ENCODE measurements at places on chromosomes 1 and 21.
A peak's percentile ranks its signal among the peaks of the same experiment; 100 is the strongest.

- no peak for DNase-seq
Observed at GRCh38 chr1:114328361-114328904, 174.8 kb upstream of the SYT6 start.

DNA sequence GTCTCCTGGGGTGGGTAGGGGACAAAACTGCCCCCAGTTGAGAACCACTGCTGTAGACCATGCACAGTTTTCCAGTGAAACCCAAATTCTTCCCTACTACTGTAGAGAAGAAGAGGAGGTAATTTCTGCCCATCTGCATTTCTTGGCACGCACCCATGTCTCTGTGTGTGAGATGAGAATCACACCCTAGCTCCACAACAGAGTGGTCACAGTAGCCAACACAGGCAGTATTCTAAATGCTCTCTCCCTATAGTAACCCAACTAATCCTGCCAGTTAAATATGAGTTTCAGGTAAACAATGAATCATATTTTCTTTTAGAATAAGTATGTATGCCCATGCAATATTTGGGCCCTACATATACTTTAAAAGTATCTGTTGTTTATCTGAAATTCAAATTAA lies 1.2 kb upstream of the CAPN2 start:
- DNase-seq: no peak

GRCh38 chr1:16187748-16188401 lies 24.6 kb downstream of the ARHGEF19 start:
- DNase-seq: no peak

- DNase-seq: no peak
Observed at GRCh38 chr1:225711236-225711937, 58.5 kb upstream of the ENAH start.

DNA sequence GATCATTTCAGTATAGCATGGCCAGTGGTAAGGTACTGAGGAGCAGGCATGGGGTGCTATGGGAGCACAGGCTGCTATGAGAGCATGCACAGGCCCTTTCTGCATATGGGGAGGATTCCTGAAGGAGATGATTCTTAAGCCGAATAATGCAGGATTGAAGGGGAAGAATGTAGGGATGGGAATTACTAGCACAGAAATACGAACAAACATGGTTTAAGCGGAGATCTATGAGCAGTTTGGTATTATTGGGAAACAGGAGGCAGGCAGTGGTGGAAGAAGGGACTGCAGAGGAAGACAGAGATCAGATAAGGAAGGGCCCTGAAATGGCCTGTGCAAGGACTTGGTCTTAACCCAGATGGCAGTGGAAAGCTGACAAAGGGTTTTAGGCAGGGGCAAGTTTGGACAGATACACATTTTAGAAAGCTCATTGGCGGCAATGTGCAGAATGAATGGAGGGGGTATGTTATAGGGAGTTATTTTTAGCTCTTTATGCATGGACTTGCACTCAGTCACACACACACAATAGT lies 1.7 kb downstream of the OSCP1 start:
- no peak for DNase-seq

DNA sequence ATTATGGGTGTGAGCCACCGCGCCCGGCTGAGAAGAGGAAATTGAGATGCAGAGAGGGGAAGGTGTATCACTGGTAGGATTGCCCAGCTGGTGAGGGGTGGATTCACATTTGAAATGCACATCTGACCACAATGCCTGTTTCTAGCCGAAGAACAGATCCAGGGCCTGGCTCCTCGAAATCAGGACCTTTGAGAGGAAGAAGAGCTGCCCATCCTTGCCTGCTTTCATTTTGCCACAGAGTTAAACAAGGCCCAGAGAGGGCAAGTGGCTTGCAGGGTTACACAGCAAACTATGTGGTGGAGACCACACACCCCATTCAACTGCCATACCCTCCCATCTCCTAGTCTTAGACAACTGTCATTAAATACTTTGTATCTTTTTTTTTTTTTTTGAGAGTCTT lies 32.9 kb upstream of the TMEM61 start:
- DNase-seq: no peak

DNA sequence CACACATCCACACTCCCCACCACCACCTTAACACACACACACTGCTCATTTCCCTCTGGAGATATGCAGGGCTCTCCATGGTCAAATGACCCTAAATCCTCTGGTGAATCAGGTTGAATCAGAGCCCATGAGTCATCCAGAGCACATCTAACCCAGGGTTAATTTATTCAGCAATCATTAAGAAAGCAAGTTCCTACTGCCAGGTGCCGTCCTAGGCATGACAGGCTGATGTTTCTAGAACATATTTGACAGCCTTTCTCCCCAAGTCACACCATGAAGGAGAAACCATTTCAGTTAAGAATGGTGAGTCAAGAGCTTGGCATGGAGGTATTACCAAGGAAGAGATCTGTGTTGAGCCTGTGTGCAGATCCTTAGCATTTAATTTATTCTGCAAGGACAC lies 194.3 kb upstream of the CAMK1G start:
- DNase-seq: no peak

DNA sequence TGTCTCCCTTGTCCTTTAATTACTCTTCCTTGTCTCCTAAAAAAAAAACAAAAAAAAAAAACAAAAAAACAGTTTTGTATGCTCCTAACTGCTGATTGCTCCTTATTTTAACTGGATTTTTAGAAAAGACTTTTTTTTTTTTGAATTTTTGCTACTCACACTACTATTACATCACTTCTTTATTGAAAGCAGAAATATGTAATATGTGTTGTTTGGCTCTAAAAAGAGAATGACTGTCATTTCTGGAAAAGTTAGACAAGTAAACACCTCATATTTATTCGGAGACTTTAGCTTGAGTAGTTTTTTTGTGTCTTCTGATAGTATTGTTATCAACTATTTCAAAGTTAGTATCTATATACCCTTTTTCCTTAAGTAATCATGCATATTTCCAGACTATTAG lies 855.0 kb downstream of the USP25 start:
- DNase-seq: no peak

DNA sequence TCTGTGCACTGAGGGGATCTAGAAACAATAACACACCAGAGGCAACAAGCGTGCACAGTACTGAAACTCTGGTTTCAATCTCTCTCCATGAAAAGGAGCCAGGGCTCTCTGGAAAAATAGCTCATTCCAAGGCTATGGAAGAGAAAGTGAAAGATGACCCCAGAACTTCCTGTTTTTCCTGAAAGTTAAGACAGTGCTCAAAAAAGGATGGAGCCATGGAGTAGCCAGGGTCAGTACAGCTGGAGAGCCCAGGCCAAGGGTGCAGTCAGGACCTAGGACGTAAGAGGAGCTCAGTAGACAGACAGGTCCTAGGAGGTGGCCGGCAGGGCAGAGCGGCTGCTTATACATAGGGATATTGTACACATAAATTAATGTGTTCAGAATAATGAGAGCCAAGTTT lies 19.1 kb downstream of the NOL9 start:
- DNase-seq: no peak

GRCh38 chr1:192980856-192981255 lies 78.3 kb downstream of the UCHL5 start:
- DNase-seq: no peak

DNA sequence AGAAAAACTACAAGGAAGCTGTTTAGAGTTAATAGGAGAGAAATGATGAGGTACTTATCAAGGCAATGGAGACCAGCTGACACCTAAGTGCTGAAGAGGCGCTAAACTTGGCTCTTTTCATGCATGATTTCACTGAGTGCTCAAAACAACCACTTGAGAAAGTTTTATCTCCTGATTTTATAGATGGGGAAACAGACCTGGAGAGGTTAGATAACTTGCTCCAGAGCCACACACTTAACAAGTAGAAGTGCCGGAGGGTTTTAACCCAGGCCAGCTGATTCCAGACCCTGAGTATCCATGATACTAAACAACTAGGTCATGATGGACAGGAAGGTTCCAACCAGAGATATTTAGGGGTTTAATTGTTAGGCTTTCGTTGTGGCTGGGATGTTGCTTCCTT lies 25.9 kb downstream of the UBE2U start:
- DNase-seq: peak; percentile 90

DNA sequence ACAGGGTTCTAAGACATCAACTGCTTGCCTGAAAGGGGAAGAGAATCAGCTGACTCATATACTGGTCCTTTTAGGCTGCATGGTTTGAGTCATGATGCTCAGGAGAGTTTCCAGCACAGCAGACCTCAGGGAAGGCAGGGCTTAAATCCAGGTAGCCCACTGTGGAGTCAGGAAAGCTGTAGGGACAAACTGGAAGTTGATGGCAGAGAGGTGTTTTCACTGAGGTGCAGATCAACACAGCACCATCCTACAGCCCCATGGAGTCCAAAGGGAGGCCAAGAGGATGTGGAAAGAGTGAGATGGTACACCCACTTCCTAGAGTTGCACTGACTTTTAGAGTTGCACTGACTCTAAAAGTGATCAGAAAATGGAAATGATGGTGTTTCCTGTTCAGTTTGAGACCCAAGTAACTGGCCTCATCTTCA lies 252.4 kb upstream of the DUSP10 start:
- DNase-seq: no peak

GRCh38 chr1:150553392-150554085 lies 4.3 kb downstream of the ADAMTSL4 start:
- no peak for DNase-seq

GRCh38 chr1:50971748-50972305 lies 1.8 kb downstream of the CDKN2C start:
- no peak for DNase-seq

DNA sequence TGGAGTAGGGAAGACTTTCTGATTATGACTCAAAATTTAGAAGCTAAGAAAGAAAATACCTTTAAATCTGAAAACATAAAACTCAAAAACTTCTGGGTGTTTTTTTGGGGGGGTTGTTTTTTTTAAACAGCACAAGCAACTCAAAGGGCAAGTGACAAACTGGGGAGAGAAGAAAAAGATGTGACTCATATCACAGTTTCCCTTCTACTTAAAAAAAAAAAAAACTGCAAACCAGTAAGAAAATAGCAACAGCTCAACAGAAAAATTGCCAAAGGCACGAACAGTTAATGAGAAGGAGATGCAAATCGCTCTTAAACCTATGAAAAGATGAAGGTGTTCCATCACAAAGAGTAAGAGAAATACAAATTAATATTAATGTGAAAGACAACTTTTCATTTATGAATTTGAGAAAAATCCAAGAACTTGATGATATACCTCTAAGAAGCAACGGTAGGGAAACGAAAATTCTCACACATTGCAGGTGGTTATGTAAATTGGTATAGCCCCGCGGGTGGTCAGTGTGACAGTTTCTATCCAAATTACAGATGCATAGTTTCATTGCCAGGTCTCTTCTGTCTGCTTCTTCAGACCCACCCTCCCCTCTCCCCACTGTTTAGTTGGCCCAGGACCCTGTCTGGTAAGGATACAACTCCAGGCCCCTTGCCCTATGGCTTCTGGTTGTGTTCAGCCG lies 9.0 kb downstream of the IFNAR2 start:
- DNase-seq: no peak

DNA sequence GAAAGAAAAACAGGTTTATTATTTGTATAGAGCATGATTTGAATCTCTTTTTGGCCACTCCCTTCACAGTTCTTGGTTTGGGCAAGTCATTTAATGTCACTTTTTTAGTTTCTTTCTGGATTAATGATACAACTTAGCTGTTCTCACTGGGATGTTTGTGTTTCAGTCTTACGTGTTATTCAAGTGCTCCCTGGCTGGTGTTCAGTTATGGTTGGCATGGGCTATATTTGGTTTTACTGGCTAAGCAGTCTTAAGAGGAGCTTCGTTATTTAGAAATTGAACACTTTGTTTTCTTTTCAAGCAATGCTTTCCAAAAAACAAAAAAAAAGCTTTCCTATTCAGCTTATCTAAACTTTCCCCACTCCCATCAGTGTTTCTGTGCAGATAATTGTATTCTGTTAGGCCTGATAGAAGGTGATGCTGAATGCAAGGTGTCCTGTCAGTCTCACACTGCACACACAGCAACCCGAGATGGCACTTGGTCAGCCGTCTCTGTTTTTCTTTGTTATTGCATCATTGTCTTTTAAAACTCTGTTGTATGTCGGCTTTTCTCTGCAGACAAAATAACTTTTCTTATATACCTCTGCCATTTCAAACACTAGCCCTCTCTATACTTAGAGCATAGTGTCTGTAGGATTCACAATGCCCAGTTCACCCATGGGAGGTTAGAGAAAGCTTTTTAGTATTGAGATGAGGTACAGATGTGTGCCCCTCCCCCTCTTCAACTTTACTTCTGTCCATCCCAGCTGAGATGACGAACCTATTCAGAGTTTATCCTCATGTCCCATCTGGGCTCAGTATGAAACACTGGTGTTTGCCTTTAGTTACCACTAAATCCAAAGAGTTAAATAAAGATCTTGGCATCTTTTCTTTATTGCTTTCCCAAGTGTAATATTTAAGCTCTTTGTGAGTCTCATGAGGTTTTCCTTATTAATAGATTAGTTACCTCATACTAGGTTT lies 80.2 kb downstream of the VPS13D start:
- no peak for DNase-seq

DNA sequence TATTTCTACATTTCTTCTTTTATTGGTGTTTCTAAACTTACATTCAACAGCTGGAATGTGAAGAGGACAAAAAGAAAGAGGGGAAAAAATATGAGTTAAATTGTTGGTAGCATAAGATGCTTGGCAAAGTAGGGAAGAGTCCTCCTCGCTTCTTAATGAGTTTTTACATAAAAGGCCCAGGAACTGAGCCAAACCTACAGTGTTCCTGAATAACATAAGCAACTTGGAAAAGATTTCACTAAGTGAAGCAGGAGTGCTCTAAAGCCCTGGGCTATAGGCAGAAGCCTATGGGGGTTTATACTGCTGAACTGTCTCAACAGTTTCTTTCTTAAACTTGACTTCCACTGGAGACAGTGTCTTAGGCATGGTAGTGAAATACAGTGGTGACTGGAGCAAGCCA lies 115.0 kb upstream of the USP25 start:
- DNase-seq: no peak

DNA sequence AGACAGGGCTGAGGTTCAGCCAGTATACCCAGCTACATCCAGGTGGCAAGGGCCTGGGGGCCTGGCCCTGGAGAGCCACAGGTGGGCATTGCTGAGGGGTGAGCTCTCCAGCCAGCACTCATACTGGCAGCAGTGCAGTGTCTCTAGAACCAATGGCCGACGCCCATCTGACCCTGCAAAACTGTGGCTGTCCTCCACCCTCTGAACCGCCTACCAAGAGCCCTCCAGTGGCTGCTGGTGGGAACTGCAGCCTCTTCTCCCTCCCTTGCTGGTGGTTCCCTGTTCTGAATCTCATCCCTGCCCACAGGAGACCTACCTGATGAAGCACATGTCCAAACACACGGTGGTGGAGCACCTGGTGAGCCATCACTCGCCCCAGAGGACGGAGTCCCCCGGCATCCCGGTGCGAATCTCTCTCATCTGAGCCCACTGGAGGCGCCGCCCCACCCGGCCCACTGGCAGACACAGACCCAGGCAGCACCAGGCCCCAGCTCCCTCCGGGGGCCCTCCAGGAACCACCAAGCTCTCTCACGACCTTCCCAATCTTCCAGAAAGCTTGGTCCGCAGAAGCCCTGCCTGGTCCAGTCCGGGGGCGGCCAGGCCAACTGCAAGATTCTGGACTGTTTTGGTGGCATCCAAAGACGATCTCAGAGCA lies 22.1 kb downstream of the A3GALT2 start:
- DNase-seq: no peak
